Activated T-helper 17 cell treated with anti-CD3 and anti-CD28 coated beads, Interleukin-2, amount 50 U/mL, for 72 hours (primary cell): ENCODE measurements at places on chromosomes 13 and 19. TPM values are rescaled to one million over a fixed set of nuclear protein-coding genes. Genes with fewer than 3 reads are reported as not detected.

DNA sequence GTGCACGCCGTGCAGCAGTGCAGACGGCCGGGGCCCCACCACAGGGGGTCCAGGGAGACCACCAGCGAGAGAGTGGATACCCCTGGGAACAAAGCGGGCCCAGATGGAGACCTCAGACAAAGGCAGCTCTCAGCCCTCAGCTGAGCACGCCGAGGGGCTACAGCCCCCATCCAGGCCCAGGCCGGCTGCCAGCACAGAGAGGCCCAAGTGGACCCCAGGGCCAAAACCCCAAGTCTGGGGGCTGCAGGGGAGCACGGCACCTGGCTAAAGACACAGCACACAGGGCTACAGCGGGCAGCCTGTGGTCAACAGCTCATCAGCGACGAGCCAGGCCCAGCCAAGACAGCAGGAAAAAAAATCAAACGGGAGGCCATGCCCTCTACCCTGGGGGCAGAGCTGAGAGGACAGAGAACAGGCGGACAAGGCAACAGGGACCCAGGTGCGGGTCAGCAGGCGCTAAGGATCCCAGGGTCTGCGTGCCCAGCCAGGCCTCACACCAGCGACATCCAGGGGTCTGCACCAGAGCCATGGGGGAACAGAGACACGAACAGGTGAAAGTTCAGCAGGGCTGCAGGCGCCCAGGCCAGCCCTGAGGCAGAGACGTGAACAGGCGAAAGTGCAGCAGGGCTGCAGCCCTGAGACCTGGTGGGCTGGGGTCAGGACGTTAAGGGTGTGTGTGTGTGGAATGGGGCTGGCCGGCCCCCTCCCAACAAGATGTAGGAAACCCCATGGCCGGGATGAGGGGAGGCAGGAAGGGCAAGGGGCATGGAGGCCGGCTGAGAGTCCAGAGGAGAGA lies 34.3 kb downstream of the RASA3 start:
- no peak for ATAC-seq

The B3GNT3 gene
- not detected for total RNA-seq

- no peak for ATAC-seq
Observed at GRCh38 chr13:112140366-112140765, 73.4 kb downstream of the SOX1 start.

- ATAC-seq: no peak
Observed at GRCh38 chr19:48487544-48487943, 18.4 kb downstream of the CYTH2 start.

DNA sequence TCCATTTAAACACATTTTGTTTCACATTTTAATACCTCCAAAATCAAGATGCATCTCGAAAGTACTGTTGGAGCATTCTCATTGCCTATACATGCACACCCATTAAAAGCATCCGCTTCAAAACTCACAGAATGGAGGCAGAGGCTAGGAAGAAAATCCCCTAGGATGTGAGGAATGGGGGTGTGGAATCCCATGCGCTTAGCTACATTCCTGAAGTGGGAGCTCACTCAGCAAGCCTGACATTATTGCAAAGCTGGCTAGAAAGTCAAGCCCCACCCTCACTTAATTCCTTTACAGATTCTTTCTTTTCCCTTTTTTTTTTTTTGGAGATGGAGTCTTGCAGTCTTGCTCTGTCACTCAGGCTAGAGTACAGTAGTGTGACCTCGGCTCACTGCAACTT lies 4.6 kb upstream of the FAM32A start:
- ATAC-seq: no peak

The SBK2 gene
- not detected for total RNA-seq
